DMS153 (cell line): ENCODE measurements at places on chromosomes 3 and 15.

DNA sequence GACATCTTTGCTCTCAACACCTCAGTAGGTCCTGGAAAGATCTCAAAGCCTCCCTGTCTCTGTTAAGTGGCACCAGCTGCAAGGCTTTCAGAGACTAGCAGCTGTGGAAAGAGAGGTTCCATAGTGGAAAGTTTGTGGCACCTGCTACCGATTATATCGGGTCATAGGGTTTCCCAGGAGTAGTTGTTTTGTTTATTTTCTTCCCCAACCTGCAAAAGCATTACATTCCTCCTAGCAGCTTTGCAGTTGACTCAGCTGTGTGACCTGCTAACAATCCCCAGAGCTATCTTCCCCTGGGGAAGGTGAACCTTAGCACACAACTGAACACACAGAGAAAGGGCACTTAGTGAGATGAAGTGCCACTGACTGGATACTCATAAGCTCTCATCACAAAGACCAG is 598.9 kb upstream of the GRM7 start:
- DNase-seq, result peak; percentile 24

DNA sequence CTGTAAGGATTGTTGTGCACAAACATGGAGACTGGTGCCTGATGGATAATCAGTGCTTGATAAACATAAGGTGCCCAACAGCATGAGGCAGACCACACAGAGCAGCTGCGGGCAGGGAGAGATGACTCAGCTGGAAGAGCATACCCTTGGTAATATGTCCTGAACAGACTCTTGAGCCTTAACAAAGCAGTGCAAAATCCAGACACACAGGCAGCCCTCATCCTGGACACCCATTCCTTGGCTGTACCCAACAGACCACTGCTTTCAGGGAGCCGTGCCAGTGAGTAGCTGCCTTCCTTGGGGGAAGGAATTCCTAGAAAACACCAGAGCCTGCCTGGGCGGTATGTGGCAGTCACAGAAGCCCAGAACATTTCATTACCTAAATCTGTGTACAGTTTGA is 156.2 kb downstream of the CLSTN2 start:
- no peak for DNase-seq

GRCh38 chr3:145219355-145220235 is 941.4 kb downstream of the PLOD2 start:
- peak; percentile 31 for DNase-seq

DNA sequence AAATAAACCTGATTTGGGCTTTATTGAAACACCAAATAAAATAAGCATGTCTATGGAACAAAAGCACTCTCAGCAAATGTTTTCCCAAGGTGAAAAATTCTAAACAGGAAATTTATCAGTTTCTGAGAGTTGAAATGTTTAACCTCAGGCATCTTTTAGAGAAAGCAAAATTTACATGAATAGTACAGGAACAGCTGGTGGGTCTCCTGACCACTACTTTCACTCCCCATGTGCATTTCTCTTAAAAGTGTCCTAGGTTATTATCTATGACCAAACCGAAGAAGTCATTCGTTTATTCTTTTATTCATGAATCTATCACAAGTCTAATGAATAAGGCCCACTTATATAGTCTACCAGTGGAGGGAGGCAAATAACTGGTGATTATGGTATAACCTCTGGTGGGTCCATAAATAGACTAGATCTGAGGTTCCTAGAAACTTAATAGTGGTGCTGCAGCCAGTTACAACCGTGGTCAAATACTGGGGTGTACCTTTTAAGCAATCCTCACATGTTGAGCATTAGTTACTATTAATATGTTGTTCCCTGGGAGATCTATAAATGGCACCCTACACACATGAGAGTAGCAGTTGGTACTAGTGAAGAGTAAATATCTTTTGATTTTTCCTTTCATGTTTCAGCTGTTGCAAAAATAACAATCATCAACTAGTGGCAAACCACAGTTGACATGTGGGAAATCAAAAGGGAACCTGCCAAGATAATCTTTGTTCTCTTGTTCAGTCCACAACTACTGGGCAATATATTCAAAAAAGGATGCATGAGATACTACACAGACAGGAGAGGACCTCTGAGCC is 169.3 kb upstream of the STAC start:
- no peak for DNase-seq

DNA sequence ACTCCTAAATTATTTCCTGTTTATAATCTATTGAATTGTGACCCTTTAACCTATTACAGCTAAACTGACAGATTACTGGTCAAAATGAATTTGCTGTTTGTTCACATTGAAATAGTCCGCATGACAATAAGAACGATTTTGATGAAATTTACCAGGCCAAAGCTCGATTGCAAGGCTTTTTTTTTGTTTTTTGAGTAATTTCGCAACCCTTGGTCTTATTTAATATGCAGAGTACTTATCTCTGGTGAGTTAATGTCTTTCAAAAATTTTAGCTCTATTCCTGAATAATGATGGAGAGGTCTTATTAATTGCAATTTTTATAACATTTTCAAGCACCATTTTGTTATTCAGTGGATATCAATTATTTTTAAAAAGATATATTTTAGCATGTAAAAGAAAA is 362.4 kb downstream of the OTOL1 start:
- DNase-seq, result no peak

DNA sequence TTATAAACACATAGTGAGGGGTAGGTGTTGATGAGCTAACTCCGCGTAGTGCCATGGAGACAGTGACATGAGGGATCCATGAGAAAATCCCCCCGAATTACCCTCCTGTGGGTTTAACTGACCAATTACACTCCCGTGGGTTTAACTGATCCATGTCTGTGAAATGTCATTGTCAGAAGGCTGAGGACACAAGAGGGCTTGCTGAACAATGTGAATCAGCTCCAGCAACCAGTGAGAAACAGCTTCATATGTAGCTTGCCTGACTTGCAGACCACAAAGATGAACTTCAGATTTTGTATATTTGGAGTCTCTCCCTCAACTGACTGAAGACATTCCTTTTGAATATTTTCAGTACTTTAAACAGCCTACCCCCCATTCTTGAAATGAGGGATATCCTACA is 144.9 kb downstream of the FBN1 start:
- no peak for DNase-seq

- no peak for DNase-seq
These were observed 2.5 kb downstream of the XIRP1 start for GRCh38 chr3:39189959-39190269.

DNA sequence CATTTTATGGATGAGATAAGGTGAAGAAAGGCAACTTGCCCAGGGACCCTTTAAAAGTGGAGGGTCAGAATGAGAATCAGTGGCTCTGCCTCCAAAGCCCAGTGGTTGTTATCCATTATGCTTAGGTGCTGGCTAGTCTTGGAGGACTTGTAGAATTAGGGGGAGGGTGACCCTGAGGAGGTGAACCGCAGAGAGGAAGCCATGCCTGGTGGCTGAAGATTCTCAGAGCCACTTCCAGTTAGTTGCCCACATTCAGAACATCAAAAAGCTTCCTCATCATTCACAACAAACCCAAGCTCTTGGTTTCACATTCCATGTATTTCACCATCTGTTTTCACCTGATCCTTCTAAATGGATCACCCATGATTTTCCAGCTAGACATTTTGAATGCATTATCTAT is 11.2 kb downstream of the EBLN2 start:
- DNase-seq, result no peak

GRCh38 chr15:87564681-87565080 is 691.9 kb downstream of the NTRK3 start:
- DNase-seq, result no peak

GRCh38 chr15:64678126-64678819 is 97.1 kb downstream of the RBPMS2 start:
- DNase-seq, result no peak

DNA sequence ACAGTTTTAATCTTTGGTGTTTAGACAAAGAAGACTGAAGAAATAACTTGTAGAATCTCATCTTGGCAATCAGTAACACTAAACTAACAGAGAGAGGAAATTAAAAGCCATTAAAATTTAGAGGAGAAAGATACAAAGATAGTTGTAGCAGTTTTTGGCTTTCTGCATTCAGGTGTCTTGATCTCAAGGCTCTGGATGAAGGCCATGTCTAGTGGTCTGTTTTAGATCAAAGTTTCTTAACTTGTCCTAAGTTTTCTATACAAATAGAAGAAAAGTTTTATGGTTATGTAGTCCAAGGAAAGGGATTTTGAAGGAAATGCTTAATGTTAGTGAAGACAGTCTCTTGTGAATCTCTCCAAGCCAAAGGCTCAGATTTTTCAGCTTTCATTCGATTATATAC is 222.9 kb downstream of the BCHE start:
- no peak for DNase-seq

DNA sequence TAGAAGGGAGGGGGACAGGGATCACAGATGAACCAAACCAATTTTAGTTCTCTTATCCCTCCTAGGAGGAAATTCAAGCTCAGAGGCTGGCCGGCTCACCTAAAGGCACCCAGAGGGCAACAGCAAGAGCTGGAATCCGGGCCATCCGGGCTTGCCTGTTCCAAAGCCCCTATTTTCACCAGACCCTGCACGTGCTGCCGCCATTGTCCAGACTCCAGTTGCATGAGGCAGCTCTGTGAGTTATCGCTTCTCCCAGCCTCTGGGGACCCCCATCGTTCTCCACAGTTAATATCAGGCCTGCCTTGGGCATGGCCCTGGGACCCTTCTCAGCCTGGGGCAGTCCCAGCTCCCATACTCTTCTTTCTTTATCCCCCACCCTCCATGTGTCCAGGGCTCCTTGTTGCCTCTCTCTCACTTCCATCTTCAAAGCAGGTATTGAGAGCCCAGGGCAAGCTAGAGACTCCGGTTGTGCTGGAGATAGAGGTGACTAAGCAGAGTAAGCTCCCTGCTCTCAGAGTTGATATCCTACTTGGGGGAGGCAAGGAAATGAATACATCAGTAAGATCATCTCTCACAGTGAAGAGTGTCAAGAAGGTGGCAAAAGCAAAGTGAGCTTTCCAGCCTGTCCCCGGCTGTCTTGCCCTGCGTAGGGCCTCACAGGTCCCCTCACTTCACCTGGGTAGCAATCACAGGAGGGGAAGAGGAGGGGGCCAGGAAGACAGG is 322.8 kb downstream of the UACA start:
- DNase-seq, result no peak

DNA sequence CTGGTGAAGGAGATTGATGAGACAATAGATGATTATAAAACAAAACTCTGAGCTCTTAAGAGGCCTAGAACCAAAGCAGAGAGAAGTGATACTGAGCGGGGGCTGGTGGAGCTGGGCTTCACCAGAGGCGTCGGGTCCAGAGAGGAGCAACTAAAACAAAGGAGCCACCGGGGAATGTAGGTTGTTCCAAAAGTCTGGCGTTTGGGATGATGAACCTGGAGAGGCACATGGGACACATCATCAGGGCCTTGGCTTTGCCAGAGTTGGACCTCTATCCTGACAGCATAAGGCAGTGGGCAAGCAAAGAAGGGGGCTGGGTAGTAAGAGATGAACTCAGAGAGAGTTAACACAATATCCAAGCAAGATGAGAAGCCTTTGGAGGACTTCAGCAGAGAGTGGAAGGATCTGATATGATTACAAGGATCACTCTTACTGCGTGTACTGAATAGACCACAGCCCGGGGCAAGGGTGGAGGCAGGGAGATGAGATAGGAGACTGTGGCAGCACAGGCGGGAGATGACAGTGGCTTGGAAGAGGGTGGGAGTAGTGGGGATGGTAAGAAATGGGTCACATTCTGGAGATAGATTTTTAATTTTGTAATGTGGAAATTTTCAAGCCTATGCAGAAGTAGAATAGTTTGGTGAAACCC is 36.0 kb upstream of the RASA2 start:
- no peak for DNase-seq

DNA sequence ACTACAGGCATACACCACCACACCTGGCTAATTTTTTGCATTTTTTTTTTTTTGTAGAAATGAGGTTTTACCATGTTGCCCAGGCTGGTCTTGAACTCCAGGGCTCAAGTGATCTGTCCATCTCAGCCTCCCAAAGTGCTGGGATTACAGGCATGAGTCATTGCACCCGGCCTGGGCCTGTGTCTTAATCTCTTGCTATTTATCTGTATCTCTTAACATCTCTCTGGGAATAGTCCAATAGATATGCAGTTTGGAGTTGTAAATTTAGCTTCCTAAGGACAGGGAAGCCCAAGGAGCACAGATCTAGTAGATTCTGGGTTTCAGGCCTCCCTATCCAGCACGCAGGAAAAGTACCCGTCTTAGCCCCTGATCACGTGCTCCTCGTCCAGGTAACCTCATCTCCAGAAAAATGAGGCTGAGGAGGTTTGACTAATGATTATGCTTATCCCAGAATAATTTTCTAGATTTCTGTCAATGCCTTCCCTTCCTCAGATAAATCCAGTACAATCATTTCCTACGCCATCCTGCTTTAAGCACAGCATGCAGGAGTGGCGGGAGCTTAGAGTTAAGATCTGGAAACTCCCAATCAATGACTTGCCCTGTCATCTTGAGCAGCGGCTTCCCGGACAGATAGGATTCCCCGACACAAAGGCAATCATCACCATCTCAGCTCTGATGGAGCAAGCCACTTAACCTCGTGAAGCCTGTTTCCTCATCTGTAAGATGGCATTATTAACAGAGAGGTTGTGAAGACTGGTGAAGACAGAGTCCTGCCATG is 12.3 kb upstream of the CTDSPL start:
- DNase-seq, result no peak

GRCh38 chr3:158974904-158975303 is 173.1 kb downstream of the MFSD1 start:
- DNase-seq, result no peak

DNA sequence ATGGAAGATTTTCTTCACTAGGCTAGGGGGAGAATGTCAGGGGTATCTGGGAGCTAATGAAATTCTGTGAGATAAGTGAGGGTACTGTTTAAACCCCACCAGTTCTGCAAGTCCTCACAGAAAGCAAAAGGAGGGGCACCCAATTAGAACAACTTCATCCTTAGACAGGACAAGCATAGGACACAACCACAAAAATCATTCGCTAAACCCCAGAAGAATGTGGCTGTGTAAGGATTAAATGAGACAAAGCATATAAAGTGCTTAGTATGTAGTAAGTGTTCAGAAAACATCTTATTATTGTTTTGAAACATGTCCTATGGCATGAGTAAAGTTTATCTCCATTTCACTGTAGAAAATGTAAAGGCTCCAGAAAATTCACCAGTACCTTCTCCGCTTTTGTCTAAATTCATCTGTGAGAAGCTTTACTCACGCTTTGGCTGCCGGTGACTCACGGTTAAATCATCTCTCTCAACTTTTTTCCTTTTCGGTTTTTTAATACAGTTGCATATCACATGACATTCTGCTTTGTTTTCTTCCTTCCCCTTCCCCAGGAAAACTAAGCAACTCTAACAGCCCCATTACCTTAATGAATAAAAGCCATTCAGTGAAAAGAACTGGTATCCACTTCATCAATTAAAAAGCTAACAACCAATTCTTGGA is 1.7 kb downstream of the CLRN1 start:
- DNase-seq, result no peak

DNA sequence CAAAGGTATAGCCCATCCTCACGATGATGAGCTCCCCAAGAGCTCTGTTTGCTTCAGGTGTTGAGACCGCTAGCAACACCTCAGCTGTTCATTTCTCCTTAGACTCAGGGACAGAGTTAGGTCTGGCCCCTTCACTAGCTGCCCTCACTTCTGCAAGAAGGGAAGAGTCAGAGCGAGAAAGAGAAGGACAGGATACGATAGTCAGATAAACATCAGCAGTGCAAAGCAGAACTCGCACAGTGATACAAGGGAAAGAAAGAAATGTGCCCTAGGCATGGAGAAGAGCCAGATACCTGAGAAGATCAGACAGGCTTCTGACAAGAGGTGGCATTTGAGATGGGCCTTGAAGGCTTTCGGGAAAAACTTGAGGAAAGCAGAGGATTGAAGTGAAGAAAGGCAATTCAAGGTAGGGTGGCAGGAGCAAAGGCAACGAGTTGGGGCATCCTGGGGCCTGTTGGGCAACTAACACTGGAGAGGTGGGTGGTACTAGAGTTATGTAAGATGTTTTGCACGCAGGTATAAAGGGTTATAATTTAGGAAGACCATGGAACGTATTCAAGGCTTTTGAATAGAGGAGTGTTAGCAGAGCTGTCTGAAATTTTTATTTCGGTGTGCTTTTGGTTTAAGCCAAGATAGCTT is 106.0 kb downstream of the PGPEP1L start:
- DNase-seq, result no peak
